ENCODE measurements at places on chromosomes 12 and 14. TPM values are rescaled to one million over a fixed set of nuclear protein-coding genes. Genes with fewer than 3 reads are reported as not detected.

The PPFIA2 gene
- total RNA-seq, result 1.6 TPM

The SYNE3 gene
- 13.9 TPM for total RNA-seq

The CLEC4E gene
- 0.79 TPM for total RNA-seq

- no peak for DNase-seq
These were observed 157.6 kb downstream of the PRKCH start for GRCh38 chr14:61478971-61479473.

DNA sequence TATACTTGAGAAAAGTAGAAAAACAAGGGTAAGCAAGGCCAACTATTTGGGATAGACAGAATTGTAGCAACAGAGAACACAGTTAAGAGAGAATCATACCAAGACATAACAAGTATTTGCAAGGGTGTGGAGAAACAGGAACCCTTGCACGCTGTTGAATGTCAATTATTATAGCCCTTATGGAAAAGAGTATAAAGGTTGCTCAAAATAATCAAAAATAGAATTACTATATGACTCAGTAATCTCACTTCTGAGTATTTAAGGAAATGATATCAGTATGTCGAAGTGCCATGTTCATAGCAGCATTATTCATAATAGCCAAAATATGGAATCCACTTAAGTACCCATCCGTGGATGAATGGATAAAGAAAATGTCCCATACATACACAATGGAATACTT is 193.3 kb downstream of the PHLDA1 start:
- DNase-seq, result no peak

- no peak for DNase-seq
These were observed 30.4 kb downstream of the FBXO34 start for GRCh38 chr14:55301437-55302121.

GRCh38 chr12:104276273-104277131 is 27.0 kb upstream of the EID3 start:
- no peak for DNase-seq

GRCh38 chr14:52314595-52315354 is 663 bp downstream of the PTGER2 start:
- no peak for DNase-seq

DNA sequence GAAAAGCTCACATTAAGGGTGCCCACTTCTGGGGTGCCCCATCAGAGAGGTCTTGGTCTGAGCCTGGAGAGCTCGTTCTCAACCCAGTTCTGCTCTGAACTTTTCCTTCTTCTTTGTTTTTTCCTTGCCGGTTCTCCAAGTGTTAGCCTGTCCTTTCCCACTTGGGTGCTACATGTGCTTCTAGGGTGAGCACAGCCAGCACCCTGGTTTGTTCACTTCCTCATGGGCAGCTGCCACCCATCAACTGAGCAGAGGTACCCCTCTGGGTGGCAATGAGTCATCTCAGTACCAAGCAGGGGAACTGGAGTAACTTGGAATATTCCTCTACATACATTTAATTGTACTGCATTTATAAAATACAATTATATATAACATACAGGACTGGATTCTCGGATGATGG is 3.9 kb upstream of the SYNE3 start:
- DNase-seq, result no peak

- no peak for DNase-seq
These were observed 332.4 kb downstream of the NUAK1 start for GRCh38 chr12:105806400-105806770.

The FITM1 gene
- 13.0 TPM for total RNA-seq

DNA sequence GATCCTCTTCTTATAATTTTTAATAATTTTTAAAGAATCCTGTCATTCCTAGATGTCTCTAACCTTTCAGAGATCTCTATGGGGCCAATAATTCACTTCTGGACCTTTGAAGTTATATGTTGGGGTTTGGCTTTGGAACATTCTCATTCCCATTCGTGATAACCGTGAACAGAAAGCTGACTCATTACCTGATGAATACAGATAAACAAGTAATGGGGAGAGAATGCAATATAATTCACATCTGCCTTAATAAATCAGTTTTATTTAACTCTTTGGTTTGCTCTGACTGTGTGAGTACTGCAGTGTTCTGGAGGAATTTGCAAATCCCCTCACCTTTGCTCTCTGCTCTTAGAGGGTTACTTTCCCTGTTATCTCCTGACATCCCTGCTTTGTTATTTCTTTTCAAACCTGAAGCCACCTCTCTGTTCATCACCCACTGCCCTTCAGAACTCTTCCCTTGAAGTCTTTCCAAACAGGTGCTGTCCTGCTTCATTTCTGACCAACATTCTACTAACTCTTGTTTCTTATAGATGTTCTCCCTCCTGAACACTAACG is 79.6 kb upstream of the SLC38A2 start:
- no peak for DNase-seq

GRCh38 chr12:466039-466438 is 6.3 kb downstream of the B4GALNT3 start:
- DNase-seq, result no peak

The NKX2-1 gene
- total RNA-seq, result not detected

DNA sequence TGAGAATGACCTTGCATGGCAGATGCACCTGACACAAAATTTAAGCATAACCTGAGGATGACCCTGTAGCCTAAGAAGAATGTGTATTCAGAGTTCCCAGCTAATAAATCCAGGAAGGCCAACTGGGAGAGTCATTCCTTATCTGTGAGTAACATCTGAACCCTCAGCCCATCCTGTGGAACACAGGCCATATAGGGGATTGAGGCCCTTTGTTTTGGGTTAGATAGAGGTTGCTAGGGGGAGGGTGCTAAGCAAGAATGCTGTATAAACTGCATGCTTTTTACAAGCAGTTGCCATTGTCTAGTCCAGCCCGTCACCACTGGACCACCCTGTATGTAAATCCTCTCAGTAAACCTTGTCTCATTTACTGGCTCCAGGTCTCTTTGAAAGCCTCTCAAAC is 77.0 kb downstream of the BICD1 start:
- DNase-seq, result no peak

DNA sequence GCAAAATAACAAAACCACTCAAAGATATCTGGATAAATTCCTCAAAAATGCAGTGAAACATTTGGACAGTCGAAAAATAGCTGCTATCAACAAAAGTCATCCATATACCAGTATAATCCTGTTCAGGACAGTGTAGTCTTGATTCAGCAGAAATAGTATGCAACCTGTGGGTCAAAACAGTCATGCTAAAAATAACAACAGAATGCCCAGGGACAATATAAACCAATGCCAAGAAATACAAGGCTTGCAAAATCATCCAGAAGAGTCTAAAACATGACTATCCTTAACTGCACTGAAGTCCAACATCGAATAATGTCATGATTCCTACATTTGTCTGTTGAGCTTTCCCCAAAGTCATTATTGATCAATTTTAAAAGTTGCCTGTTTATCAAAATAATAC is 425.9 kb downstream of the FSCB start:
- no peak for DNase-seq

The NRIP2 gene
- 0.79 TPM for total RNA-seq

DNA sequence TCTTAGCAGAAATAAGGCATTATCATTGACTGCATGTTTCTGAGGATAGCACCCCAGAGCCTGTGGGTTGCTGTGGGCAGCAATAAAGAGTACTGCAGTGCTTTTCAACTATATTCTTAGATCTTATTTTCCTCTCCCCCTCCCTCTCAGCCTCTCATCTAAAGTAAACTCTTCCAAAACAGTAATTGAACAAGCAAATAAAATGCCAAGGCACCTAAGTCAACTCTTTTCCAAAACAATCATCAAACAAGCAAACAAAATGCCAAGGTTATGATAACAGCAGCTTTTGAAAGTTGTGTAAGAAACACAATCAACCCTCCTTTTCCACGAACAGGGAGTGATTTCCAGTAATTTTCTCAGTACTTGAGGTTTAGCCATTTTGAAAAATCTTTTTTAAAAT is 1542.6 kb downstream of the AACS start:
- no peak for DNase-seq

The PTGER2 gene
- 2.2 TPM for total RNA-seq

DNA sequence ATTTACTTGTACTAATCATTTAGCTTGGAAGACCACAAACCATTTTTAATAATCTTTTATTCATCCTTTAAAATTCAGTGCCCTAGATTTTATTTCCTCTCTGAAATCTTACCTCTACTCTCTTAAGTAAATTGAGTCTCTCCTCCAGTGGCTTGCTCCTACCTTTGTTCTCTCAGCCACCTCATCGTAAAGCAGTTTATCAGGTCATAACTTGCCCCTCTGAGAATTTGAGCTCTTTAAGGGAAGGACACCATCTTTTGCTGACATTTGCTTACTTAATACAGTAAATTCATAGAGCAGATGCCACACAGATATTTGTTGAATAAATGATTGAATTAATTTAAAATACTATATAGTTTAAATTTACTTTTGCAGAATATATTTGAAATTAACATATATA is 794.3 kb downstream of the C12orf50 start:
- DNase-seq, result no peak

GRCh38 chr12:64608901-64609535 is 1.3 kb upstream of the RASSF3 start:
- DNase-seq, result no peak

The RNFT2 gene
- 1.7 TPM for total RNA-seq

DNA sequence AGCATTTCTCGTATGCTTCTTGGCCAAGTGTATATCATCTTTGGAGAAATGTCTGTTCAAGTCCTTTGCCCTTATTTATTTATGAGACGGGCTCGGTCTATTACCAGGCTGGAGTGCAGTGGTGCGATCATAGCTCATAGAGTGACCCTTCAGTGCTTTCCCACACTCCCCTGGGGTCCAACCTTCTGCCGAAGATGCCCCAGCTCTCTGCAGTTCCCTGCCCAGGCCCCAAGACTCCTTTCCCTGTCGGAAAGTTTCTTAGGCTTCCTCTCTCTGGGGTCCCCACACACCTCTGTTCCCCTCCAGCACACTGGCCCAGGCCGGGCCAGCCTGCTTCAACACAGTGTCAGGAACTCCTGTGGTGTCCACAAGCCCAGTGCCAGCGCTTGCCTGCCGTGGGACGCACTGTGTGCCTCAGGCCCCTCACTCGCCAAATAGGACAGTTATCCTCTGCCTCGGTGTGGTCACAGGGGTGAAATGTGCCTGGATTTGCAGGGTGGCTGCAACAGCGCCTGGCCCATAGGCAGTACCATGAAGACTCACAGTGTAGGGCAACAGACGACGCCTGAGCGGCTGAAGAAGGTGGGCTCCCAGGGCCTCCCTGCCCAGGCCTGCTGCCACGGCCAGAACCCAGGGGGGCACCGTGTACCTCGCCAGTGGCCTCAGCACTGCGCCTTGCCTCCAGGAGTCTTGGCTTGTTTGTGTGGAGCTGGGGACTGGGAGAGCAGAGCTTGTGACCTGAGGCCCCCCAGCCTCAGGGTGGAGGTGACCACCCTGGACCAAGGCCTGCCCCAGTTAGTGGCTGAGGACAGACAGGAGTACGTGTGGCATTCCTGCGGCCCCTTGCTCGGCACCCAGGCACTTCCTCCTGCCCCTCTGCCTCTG is 4.9 kb upstream of the ASPG start:
- no peak for DNase-seq

All from skin of body (tissue), 3 donors.